ENCODE measurements at places on chromosomes 3 and 15.

GRCh38 chr3:30357897-30358296 lies 248.5 kb upstream of the TGFBR2 start:
- no peak for DNase-seq

DNA sequence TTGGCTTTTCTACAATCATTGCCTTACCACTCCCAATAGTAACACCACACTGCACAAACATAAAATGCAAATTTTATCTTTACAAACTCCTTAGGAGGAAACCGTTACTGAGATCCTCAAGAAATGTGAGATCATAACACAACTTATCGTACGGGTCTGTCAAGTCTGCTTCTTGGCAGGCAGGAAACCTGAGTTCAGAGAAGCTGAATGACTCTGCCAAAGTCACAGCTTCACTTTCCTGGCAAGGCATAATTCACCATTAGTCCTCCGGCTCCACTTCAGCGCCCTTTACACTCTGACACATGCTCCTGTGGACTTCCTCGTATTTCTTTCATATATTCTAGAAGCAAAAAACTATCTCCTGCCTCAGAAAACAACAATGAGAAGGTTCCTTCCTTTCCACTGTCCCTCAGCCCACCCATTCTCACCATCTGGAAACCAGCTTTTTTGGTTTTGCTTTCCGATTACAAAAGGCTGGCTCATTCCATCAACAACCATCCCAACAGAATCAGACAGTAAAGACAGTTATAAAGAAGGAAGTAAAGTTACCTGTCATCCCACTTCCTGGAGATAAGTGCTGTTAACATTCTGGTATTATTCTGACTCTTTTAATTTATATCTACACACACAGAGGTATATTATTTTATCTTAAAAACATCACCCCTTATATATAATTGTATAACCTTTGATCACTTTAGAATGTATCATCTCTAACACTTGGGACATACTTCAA lies 223.4 kb downstream of the STT3B start:
- DNase-seq: no peak

- DNase-seq: no peak
These were observed 6.3 kb upstream of the RARB start for GRCh38 chr3:25421747-25422146.

GRCh38 chr3:142968319-142969025 lies 5.0 kb upstream of the PAQR9 start:
- no peak for DNase-seq

GRCh38 chr15:41487381-41487780 lies 6.3 kb upstream of the ITPKA start:
- no peak for DNase-seq

GRCh38 chr15:50355619-50355905 lies 564 bp upstream of the GABPB1 start:
- peak; percentile 18 for DNase-seq

DNA sequence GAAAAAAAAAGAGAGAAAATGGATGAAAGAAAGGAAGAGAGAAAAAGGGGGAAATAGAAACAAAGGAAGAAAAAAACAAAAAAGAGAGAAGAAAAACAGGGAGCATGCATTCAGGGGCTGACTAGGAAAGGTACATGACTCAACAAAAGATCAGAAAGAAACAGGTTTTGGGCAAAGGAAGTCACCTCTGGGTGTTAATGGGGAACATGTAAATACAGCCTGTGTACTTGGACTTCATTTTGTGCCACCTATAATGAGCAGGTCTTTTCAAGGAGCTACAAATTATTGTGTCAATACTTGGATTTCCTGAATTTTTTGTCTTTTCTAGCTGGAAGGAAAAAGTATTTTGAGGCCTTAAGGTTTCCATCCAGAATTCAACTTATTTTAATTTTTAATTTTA lies 53.4 kb upstream of the CCDC50 start:
- no peak for DNase-seq

DNA sequence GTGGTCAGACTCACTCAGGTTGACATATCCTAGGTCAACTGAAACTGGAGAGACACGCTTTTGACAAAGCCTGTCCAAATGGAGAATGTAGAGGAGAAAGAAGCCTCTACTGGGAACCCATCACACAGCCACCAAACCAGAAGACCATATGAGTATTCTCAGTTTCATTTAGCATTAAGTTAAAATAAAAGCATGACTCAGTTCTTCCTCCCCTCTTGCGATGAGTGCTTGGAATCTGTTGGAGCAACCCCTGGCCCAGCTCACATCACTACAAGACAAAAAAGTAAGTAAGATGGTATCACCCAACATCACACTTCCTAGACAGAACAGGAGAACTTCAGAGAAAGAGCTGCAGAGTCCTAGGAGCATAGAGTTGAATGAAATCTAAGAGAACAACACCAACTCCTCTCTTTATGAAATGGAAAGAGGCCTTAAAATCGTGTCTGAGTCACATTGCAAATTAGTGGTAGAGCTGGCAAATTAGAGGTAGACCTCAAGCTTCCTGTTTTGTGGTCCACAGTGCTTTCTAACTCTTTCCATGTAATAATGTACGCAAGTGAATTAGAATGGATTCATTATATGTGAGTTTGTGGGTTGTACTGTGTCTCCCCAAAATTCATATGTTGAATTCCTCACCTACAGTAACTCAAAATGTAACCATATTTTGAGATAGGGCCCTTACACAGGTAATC lies 51.2 kb downstream of the FGF12 start:
- no peak for DNase-seq

DNA sequence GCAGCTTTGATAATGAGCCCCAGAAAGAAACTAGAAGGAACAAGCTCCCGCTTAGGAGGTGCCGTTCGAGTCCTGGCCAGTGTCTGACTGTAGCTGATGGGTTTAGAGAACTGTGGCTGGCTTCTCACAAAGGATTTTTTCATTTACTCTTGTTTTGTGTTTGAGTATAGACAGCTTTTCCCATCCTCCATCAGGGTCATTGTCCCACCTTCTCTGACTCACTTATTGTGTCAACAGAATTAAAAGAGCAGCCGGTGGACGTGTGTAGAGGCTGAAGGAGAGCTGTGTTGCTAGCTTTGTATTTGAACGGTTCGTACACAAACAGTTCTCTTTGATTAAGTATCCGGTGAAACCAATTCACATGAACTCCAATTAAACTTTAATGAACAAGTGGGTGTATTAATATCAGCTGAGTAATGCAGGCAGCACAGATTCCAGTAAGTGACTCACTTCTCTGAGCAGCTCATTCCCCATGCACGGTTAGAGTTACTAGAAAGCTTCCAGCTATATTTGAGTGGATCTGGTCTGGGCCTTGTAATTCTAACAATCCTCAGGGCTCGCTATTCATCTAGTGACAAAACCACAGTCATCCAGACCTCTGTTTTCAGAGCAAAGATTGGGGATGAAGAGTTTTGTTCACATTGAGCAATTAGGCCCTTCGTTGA lies 141.0 kb downstream of the LPP start:
- peak; percentile 25 for DNase-seq

DNA sequence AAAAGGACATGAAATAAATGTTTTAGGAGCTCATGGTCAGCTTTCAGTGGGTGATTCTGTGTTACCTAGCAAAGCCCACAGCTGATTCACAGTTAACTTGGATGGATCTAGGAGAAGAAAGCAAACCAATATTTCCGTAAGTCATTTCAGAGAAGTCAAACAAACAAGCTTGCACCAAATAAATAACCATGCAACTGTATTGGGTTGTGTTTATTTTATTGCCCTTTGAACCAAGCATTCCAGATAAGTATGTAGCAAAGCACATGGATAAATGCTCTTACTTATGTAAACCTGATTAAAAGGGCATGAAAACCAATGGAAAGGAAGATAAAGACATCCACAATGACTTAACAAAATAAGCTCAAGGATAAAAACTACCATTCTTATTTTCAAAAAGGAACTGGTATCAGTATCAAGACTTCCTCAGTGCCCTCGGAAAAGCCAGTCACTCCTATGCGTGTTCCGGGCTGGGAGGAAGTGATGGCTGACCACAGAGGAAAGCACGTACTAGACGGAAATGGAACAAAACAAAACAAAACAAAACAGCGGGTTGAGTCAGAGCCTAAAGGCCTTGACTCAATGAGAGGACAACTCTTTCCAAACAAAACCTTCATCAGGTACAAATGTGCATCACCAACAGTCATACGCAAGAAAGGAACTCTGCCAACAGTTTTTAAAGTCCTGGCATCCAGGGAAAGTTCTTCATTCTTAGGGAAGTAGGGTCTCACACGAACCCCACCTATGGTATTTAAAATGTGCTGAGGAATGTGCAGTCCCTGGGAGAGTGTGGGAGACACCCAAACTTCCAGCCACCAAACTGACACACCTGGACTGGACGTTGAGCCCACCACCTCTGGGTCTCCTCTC lies 103.3 kb downstream of the SNRK start:
- DNase-seq: no peak

GRCh38 chr3:32176989-32177701 lies 61.3 kb upstream of the CMTM8 start:
- no peak for DNase-seq

DNA sequence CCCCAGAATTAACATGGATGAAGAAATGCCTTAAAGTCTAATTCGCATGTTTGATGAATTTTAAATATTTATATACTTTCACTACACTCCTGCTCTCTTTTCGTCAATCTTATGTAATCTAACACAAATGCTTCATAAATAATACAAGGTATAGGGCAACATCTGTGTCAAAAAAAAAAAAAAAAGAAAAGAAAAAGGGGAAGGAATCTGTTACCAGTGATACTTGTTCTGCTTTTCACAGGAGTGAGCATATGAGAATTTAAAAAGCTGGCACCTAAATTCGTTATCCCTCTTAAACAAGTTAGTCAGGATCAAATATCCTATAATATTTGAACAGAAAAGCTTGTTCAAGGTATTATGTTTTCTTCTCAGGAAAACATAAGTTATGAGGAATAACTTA lies 243.8 kb downstream of the KCNH8 start:
- DNase-seq: no peak

DNA sequence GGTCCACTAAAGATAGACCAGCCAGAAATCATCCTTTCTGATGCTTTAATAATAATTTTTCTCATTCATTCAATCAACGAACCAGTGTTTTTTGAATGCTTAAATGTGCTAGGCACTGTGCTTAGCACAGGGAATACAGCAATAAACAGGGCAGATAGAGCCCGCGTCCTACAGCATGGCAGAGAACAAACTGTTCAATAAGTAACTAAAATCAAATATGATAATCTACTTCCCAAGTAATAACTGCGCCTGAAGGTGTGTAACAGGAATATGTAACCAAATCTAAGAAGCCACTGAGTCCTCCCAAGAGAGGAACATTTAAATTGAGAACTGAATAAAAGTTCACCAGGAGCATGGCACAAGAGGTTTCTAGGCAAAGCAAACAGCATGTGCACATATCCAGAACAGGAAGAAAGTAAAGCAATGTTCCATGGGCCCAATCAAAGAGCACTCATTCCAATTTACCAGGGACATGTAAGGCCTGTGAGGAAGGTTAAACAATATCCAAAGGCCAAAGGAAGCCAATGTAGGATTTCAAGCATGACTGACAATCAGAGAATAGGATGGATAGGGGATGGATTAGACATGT lies 311.0 kb upstream of the RARB start:
- DNase-seq: no peak

DNA sequence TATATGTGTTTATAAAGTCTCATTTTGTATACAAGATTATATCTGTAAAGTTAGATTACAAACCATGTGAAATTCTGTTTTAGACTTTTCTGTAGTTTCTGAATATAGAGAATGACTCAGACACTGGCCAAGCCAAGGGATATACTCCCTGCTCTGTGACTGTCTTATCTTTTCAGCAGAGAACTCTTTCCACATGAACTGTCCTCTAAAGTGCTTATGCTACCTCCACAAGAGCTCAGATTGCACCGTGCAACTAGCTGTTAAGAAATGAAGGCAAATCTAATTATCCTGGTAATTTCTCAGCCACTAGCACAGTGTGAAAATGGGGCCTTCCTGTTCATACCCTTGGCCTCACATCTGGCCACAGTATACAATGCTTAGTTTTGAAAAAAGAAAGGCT lies 44.3 kb upstream of the CPNE4 start:
- DNase-seq: no peak

GRCh38 chr15:68042156-68042854 lies 11.8 kb upstream of the PIAS1 start:
- DNase-seq: no peak

- no peak for DNase-seq
These were observed 13.7 kb downstream of the PLEKHO2 start for GRCh38 chr15:64855205-64855975.

- DNase-seq: no peak
These were observed 117.0 kb downstream of the IMPG2 start for GRCh38 chr3:101203411-101203810.

DNA sequence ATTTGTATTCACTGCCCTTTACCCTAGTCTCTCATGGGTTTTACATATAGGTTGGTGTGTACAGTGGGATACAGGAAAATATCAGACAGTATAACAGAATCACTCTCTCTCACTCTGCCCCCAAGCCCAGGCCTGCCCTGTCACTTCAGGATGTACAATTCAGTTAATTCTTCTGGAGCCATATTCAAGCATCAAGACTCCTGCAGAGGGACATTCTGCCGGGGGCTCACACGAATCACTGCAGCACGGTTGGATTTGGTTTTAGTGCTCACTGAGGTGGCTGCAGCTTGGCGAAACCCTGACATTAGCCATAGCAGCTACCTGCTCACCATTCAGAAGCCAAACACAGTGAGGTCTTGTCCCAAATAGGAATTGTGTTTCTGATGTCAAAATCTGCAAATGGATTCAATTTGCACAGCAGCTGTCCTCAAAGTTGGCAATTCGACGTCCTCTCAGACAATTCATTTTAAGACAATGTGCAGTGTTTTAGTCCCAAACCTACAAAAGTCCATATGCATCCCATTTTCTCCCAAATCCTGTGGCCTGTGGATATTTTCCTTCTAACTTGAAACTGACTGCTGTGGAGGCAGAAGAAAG lies 82.9 kb downstream of the CHSY1 start:
- no peak for DNase-seq

DNA sequence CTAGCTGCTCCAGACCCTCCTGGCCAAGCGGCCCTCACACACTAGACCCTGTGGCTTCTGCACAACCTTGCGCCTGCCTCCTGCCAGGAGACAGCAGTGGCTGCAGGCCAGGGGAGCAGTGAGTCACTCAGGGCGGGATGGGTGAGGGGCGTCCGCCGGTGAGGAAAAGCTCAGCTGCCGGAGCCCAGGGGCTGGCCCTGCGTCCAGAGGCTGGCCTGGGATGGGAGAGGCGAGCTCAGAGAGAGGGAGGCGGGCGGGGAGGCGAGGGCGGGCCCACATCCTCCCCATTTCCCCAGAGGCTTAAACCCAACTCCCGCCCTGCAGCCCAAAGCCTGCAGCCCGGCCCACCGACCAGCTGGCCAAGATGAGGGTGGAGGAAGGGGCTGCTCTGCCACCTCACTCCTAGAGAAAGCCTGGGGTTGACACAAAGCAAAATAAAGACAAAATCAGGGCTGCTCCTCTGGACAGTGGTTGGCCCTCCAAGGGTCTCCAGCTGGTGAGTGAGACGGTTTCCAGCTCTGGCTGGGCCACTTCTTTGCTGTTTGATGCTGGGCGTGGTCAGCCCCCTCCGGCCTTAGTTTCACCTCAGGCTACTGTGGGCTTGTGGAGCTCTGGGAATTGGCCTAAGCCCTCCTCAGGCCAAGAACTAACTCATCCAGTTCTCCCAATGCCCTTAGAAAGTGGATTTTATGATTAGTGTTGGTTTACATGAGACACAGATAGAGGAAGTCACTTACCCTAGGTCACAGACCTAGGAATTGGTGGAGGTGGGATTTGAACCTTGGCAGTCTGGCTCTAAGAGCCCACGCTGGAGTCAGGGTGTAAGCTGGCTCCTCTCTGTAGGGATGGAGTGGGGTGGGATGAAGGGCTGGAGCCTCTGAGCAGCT lies 50.6 kb downstream of the IQSEC1 start:
- DNase-seq: no peak

Data from NCI-H1417 treated with DMSO at 0.1 percent for 48 hours (cell line).